ENCODE measurements at places on chromosomes 12 and 14. TPM values are rescaled to one million over a fixed set of nuclear protein-coding genes. Genes with fewer than 3 reads are reported as not detected.

GRCh38 chr12:70615174-70615866 lies 21.9 kb downstream of the PTPRB start:
- no peak overlapping the region for H3K27ac ChIP-seq
- no peak overlapping the region for H3K4me3 ChIP-seq
- no peak for DNase-seq
- H3K27me3 ChIP-seq, result peaks cover 2% of the 10 kb centered on the region
- no peaks in the 10 kb centered on the region for H3K36me3 ChIP-seq

Gene C14orf180
- not detected for total RNA-seq

- no peaks in the 10 kb centered on the region for H3K36me3 ChIP-seq
- no peaks in the 10 kb centered on the region for H3K4me1 ChIP-seq
- H3K27me3 ChIP-seq, result no peaks in the 10 kb centered on the region
- no peak for DNase-seq
- no peak overlapping the region for H3K4me3 ChIP-seq
- no peak overlapping the region for H3K27ac ChIP-seq
Observed at GRCh38 chr12:68901145-68901544, 31.8 kb downstream of the CPM start.

DNA sequence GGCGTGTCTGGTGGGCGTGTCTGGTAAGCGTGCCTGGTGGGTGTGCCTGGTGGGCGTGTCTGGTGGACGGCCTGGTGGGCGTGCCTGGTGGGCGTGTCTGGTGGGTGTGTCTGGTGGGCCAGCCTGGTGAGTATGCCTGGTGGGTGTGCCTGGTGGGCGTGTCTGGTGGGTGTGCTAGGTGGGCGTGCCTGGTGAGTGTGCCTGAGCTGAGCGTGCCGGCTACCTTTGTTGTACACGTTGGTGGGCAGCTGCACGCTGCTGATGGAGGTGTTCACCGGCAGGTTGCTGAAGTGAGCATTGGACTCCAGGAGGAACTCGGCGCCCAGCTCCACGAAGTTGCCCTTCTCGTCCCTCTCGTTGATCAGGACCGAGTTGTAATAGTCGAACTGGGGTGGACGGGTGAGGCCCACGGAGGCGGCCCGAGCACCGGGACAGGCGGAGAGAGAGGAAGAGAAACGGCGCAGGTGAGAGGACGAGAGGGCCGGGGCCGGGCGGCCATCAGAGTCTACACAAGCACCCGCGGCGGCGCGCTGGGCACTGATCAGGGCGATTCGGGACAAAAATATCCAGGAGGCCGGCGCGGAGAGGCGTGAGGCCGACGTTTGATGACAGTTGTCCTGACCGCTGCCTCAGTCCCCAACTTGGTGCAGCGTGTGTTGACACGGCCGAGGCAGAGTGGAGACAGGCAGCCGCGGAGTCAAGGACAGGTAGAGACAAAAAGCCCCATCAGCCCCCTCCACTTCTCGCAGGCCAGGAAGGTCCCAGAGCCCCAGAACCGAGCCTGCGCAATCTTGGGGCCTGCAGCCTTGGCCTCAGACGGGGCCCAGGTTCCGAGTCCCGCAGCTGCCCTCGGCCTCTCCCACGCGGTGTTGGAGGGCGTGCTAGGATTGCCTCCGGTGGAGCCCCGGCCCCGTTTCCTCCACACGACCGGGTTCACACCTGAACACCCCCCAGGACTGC lies 10.5 kb downstream of the CACNA2D4 start:
- H3K4me3 ChIP-seq, result no peak overlapping the region
- no peak for DNase-seq
- peaks cover 10% of the 10 kb centered on the region for H3K4me1 ChIP-seq

All from T-cell (primary cell).